HT-29 (cell line): ENCODE measurements at places on chromosomes 4 and X. TPM values are rescaled to one million over a fixed set of nuclear protein-coding genes. Genes with fewer than 3 reads are reported as not detected.

Gene RIBC1
- total RNA-seq, result 2.6 and 3.4 TPM in 2 replicates

Gene SSR4
- 496 and 561 TPM in 2 replicates for total RNA-seq

DNA sequence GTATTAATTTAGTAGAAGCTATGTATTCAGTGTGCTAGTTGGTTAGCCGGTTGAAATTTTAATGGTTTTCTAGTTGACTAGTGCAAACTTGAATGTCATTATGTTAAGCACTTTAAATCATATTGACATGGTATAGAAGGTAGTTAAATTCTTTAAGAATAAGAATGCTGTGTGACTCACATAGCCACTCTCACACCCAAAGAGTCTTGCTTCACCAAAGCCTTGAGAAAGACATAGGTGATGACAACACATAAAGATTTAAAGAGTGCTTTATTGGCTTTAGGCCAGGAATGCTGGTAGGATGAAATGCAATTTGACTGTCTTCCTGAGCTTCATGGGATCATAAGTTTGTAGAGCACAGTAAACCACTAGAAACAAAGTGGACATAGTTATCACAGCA is 85.3 kb downstream of the DCAF8L2 start:
- DNase-seq, result no peak

DNA sequence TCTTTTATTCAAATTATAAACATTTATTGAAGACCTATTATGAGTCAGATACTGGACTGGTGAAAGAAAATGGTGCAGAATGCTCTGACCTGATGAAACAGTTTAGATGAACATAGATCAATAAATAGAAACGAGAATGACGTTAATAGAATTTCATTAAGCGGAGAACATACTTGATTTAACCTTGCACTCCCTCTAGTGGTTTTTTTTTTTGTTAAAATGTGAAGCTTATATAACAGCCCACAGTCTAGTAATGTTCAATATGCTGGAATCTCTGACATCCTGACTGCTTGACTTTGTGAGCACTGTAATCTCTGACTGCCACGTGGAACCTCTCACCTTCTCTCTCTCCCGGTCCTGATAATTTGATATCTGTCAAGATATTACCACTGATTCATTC is 32.3 kb downstream of the HDAC8 start:
- peak; percentile 53 for DNase-seq

- DNase-seq, result no peak
These were observed 97.0 kb upstream of the PDHA2 start for GRCh38 chr4:95742872-95743271.
